ENCODE measurements at places on chromosomes 1 and 21.

DNA sequence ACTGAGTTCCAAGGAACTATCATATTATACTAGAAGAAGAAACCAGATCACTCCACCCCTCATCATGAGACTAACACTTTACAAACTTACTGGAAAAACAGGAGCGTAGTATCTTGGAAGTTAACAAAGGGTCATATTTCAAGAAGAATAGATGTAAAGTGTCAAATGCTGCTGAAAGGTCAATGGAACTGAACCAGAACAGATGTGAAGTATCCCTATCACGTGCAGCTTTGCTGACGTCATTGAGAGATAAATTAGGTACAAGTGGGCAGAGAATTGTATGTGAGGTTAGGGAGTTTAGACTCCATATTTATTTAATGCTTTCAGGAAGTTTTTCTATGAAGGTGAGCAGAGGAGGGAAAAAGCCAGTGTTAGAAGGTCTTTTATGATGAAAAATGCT lies 483.0 kb downstream of the NCAM2 start:
- DNase-seq: no peak

- no peak for DNase-seq
These were observed 288.4 kb upstream of the PRMT6 start for GRCh38 chr1:106768077-106768476.

GRCh38 chr1:229432116-229432461 lies 1.8 kb downstream of the ACTA1 start:
- no peak for DNase-seq

DNA sequence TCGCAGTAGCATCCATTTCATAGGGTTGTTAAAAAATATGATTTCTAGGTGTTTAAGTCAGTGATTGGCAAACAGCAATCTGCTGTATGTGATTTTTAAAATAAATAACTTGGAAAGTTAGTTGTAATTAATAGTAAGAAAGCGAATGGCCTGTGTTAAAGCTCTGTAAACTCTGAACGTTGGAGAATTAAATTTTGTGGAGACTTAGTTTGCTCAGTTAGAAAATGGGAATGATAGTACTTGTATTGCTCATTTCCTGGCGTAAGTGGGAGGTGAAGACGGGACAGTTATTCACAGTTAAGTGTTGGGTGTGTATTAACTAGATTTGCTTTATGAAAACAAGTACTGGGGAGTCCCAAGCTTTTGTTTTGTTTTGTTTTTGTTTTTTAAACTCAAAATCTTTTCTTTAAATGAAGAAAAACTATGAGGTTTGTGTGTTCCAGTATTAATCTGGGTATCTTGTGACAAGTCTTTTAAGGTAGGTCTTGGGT lies 995 bp downstream of the CACYBP start:
- DNase-seq: no peak

- no peak for DNase-seq
These were observed 412 bp downstream of the GPR25 start for GRCh38 chr1:200873116-200873670.

DNA sequence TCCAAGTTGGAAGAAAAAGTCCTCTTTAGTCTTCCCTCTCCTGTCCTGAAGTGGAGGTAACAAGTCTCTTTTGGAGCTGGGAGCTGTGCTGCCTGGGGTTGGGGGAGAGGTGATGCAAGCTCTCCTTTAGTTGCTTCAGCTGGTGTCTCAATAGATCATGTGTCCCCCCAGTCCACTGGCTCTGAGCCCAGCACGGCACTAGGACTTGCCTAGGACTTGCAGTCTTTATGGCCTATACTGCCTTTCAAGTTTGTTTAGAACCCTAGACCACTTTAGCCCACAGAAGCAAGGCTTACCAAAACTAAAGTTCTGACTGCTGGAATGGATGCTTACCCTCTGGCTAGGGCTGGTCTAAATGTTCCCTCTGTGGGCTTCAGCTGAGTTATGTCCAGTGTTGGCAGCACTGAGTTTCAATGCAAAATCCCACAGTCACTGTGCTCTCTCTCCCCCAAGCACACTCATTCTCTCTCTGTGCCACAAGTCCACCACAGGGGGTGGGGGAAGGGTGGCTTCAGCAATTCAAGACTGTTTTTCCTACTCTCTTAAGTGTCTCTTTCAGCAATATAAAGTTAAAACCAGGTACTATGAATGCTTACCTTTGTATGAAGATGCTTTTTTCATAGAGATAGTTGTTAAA lies 185.0 kb downstream of the DNAH14 start:
- DNase-seq: no peak

DNA sequence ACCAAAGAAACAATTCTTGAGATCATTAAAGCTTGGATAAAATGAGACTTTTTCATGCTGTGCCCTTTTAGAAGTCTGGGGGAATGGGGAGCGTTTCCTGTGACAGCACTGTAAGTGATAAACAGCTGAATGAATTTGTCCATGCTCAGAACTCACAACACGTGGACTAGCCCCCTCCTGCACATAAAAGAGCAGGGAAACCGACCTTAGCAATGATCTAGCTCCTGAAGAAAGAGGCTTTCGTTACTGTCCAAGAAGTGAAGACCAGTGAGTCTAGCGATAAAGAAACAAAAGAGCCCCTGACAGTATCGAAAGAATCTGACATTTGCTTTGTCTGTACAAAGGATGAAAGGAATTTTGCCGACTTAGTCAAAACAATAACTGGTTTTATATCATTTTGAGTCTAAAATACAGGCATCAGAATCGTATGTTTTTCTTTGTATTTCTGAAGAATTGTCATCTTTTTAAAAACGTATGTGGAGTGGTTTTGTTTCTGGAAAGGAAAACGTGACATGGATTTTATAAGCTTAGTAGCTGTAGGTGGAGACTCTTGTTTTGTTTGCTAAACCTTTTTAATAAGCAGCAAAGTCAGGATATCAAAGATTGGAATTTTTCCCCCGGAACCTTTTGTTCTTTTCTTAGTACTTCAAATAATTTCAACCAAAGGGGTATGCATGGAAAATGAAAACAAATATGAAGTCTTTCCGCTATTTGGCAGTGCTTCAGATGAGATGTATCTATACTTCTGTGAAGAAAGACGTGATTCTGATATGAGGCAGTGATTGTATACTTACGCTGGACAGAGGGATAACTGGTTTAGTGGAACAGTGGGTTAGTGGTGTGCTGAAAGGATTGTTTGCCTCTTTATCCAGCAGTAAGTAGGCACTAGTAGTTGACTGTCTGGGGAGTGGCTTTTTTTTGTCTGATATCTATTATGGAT lies 61.0 kb downstream of the MAST2 start:
- DNase-seq: no peak

- peak; percentile 72 for DNase-seq
These were observed 35.7 kb upstream of the SUCO start for GRCh38 chr1:172497230-172497629.

- DNase-seq: no peak
These were observed 30.3 kb downstream of the KIFAP3 start for GRCh38 chr1:170044187-170044586.

DNA sequence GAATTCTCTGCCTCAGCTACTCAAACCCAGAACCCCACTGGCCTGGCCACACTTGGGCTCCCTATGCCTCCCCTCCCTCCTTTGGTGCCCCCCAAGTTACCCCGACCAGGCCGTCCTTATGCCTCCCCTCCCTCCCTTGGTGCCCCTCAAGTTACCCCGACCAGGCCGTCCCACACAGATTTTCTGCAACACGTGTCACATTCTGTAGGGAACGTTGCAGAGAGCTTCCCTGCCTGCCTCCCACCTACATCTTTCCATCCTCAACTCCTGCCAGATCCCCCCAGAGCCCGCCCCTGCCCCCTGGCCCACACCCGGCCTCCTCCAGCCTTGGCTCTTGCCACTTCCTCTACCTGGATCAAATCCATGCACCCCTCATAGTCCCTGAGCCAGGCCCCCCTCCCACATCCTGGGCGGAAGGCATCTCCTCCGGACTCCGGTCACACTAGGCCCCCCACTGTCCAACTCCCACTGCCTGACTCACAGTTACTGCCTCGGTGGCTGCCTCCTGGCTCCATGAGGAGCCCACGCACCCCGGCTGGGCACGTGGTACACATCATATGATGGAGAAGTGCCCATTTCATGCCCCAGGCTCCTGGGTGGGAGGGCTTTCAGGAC lies 41.2 kb downstream of the KCNAB2 start:
- no peak for DNase-seq

DNA sequence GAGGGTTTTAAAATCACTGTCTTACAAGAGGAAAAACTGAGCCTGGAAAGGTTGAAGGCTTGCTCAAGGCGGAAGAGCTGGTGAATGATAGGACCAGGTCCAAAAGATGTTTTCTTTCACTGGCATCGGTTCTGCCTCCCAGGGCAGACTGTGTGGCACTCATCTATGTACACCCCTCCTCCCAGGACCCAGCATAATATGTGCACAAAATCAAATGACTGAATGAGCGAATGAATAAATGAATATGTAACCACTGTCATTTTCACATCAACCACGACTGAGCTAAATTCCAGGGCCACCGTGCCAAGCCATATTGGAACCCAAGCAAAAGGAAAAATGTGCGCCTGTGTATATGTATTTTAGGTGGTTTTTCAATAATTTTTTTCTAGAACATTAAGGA lies 99.3 kb upstream of the ZBTB40 start:
- no peak for DNase-seq

DNA sequence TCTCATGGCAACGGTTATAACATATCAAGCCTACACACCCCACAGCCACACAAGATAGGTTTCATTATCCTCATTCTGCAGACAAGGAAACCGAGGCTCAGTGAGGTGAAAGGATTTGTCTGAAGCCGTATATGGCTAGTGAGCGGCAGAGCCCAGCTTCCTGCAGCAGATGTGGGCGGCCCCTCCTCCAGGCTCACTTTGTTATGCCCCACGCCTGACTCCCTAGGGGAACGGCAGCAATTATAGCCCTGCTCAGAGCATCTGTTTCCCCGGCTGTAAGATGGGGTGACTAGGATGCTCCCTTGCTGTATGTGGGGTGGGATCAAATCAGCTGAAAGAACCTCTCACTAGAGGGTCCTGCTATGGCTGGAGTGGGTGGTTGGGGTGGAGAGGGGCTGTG lies 22.1 kb downstream of the GRHL3 start:
- DNase-seq: no peak

GRCh38 chr1:170355267-170355801 lies 176.6 kb upstream of the GORAB start:
- no peak for DNase-seq

DNA sequence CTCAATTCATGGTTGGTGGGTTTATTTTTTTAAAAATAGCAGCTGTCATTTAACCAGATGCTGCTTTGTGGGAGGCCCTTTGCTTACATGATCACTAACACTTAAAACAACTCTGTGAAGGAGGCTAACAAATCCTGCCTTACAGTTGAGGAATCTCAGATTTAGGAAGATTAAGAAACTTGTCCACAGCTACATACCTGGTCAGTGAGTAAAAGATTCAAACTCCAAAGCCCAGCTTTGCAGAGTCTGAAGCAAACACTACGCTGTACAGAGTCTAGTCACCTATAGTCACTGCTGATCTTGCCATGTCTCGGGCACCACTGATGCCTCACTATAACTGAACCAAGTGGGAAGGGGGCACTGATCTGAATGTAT lies 535.4 kb downstream of the SMYD3 start:
- no peak for DNase-seq

GRCh38 chr21:25569084-25569483 lies 38.2 kb downstream of the MRPL39 start:
- DNase-seq: no peak

Measured in Caco-2 (cell line).